Eye (tissue), 1 donor: ENCODE measurements at places on chromosomes 5 and 9.
A peak's percentile ranks its signal among the peaks of the same experiment; 100 is the strongest.

DNA sequence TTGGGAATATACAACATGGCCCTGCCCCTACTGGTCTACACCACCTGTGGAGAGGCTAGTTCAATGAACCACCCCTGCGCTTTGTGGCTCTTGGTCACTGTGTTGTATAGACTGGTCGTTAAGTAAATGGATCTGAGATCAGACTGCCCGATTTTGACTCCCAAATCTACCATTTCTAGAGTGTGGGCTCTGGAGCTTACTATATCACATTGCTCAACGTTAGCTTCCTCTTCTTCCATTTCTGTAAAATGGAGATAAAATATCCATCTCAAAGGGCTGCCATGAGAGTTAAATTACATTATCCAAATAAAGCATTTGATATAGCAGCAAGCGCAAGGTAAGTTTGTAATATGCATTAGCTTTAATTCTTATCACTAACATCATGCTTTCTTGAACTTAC, 52.7 kb upstream of the IFNK start:
- DNase-seq: no peak

- no peak for DNase-seq
Measured at GRCh38 chr5:80348171-80348570, 28.4 kb downstream of the SPZ1 start.

GRCh38 chr9:129213551-129213950, 35.5 kb upstream of the IER5L start:
- no peak for DNase-seq

- DNase-seq: no peak
Measured at GRCh38 chr9:123611226-123611625, 255.2 kb downstream of the CRB2 start.

DNA sequence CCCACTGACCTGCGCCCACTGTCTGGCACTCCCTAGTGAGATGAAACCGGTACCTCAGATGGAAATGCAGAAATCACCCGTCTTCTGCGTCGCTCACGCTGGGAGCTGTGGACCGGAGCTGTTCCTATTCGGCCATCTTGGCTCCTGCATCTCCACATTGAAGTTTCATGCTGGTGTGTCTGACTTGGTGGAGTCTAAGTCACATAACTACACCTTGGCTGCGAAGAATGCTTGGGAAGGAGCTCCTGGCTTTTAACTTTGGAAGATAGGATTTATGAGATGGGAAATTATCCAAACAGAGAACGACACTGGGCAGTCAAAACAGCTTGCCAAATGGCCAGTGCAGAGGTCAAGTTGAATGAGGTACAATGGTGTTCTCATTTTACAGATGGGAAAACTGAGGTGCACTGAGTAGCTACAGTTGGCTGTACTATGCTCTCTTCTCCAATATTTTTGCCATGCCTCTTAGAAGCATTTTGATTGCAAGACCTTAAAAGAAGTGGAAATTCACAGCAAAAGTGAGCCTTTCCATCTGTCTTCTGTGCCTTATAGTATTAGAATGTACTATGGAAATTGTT, 36.7 kb downstream of the CCDC192 start:
- no peak for DNase-seq

- no peak for DNase-seq
Measured at GRCh38 chr5:160537940-160538339, 116.3 kb downstream of the PTTG1 start.

GRCh38 chr5:132396589-132397031, 27.1 kb downstream of the SLC22A5 start:
- DNase-seq: no peak

GRCh38 chr9:17251100-17251499, 116.3 kb downstream of the CNTLN start:
- no peak for DNase-seq

DNA sequence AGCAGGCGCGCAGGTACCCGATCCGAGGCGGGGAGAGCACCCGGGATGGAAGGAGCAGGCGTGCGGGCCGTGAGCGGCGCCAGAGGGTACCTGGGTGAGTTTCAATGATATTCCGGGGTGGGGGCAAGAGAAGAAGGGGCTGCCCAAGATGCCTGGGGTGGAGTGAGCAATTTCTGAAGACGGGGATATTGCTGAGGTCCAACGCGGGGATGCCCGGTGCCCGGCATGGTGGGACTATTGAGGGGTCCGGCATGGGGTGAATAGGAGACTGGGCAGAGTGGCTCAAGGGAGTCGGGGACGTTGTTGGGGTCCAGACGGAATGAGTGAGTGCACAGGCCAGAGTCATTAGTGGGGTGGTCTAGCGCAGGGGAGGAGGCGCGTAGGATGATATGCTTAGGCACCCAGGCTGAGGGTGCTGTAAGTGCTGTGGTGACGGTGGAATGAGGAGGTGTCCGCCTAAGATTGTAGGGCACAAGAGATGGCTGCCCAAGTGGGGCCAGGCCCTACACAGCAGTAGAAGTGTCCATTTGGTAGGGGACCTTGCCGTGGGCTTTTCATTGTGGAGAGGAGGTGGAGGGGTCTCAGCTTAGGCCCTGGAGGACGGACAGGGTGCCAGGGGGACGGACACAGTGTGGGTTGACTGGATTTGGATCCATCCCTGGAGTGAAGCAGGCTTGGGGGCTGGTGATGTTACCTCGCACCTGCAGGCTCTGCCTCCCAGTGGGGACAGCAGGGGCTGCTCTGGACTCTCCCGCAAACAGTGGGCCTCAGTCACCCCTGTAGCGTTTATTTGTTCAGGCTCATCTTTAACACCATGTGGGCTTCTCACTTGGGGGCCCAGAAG, 719 bp downstream of the MIGA2 start:
- no peak for DNase-seq

GRCh38 chr5:54867310-54867944, 118.0 kb downstream of the ESM1 start:
- DNase-seq: peak; percentile 85
